ENCODE measurements at places on chromosomes 11 and 22.

DNA sequence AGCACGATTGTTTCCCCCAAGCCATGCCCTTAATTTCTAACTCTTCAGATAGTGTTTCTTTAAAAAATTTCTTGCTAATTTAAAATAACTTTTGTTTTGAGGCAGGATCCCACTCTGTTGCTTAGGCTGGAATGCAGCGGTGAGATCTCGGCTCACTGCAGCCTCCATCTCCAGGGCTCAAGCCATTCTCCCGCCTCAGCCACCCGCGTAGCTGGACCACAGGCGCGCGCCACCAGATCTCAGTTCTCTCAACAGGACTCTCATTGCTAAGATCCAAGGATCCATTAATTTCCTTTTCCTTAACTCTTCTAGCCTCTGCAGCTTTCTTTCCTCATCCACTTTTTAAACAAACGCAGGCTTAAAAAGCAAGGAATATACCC is 327 bp upstream of the MED17 start:
- H3K27ac ChIP-seq = peak overlapping the region; percentile 90
- peaks cover 27% of the 10 kb centered on the region for H3K4me1 ChIP-seq
- no peaks in the 10 kb centered on the region for H3K27me3 ChIP-seq
- peaks cover 3% of the 10 kb centered on the region for H3K36me3 ChIP-seq
- peak overlapping the region; percentile 91 for H3K4me3 ChIP-seq
- DNase-seq = peak; percentile 39

DNA sequence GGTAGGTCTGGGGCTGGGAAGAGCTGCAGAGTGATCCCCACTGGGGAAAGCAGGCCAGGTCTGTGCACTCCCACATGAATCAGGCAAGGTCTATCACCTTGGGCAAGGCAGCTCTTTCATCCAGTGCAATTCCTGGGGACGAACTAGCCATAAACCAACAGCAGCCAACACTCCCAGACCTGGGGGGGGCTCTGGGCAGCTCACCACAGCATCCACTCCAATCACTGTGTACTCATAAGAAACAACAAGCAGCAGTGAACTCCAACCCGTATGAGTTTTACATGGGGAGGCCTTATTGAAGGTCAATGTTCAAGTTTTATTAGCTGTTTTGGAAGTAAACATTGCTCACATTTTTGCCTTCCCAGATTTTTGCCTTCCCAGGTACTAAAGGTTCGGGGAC is 157.4 kb upstream of the NAV2 start:
- no peak overlapping the region for H3K4me3 ChIP-seq
- no peaks in the 10 kb centered on the region for H3K27me3 ChIP-seq
- DNase-seq = no peak
- peaks cover 8% of the 10 kb centered on the region for H3K4me1 ChIP-seq

DNA sequence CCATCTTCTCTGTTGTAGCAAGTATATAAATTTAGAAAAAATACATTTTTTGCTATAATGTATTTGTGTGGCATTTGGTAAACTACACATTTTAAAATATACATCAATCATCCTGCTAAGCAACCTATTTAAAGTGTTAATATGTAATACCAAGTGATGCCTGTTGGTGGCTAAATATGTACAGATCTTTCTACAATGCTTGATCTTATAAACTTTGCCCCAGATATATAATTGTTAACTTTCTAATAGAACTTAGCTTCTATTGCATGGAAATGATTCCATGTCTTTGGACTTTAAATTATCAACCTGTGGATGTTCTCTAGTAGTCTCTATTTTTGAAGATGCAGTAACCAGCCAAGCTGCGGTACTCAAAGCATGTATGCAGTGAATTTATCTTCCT is 1260.4 kb upstream of the RAG2 start:
- H3K4me1 ChIP-seq = no peaks in the 10 kb centered on the region
- H3K4me3 ChIP-seq = no peak overlapping the region
- no peak overlapping the region for H3K27ac ChIP-seq
- no peaks in the 10 kb centered on the region for H3K36me3 ChIP-seq
- H3K27me3 ChIP-seq = peaks cover 2% of the 10 kb centered on the region
- no peak for DNase-seq

- DNase-seq = no peak
- no peaks in the 10 kb centered on the region for H3K36me3 ChIP-seq
- no peaks in the 10 kb centered on the region for H3K4me1 ChIP-seq
- H3K4me3 ChIP-seq = no peak overlapping the region
Observed at GRCh38 chr22:31246687-31247086, 34.6 kb downstream of the LIMK2 start.

DNA sequence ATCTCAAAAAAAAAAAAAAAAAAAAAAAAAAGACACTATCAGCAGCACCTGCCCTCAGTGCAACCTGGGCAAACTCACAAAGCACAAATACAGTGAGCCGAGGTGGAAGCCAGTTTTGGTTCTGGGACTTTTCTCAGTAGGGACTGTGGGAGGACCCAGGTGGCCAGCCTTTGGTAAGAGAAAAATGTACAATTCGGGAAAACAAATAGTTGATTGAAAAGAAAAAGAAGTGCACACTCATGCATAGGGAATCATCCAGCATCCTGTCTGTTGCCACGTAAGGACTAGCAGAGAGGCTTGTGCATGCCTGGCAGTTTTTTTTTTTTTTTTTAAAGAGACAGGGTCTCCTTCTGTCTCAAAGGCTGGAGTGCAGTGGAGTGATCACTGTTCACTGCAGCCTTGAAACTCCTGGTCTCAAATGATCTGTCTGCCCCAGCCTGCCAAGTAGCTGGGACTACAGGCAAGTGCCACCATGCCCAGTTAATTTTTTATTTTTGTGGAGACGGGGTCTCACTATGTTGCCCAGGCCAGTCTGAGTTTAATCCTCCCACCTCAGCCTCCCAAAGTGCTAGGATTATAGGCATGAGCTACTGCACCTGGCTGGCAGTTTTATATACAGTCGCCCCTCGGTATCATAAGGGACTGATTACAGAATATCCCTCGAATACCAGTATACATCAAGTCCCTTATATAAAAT is 36.7 kb downstream of the TPST2 start:
- H3K4me3 ChIP-seq = no peak overlapping the region
- no peaks in the 10 kb centered on the region for H3K27me3 ChIP-seq
- no peak for DNase-seq
- peak overlapping the region; percentile 58 for H3K27ac ChIP-seq
- H3K4me1 ChIP-seq = peaks cover 29% of the 10 kb centered on the region
- H3K36me3 ChIP-seq = peaks cover 4% of the 10 kb centered on the region

DNA sequence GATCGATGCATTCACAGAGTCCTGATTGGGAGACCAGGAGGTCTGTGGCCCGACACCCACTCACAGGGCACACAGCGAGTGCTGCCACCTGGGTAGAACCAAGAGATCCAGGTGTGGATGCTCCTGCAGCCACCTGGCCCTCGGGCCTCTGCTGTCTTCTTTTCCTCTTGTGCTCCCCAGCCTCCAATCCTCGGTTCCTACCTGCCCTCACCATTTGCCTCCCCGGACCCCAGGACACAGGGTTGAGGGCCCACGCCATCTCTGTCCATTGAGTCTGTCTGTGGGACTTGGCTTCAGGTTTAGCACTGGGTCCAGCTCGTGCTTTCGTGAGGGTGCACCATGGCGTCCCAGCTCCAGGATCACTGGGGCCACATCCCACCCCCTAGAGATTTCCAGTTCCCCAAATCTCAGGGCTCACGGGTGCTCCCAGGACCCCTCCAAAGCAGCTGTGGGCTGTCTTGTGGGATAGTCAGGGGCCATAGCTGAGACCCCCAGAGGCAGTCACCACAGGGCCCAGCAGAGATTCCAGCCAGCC is 591.1 kb downstream of the BRD1 start:
- no peak overlapping the region for H3K27ac ChIP-seq
- H3K4me1 ChIP-seq = no peaks in the 10 kb centered on the region
- H3K4me3 ChIP-seq = no peak overlapping the region
- DNase-seq = peak; percentile 29
